ENCODE measurements at places on chromosomes 2 and 18. TPM values are rescaled to one million over a fixed set of nuclear protein-coding genes. Genes with fewer than 3 reads are reported as not detected.

DNA sequence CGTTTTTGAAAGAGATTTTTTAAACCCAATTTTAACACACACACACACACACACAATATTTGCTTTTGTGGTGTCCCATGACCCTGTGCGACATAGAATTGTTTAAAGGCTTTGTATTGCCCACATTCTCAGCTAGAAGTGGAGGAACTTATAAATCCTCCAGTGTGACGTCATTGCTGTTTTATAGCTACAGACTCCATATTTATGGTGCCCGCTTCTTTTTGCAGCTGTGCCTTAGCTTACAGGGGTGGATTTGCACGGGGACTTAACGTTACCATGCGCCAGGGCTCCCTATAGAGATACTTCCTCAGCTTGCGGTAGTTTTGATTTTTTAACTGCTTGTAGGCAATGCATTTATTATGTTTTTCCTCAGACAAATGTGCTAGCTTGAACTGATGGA lies 101.9 kb upstream of the SMIM21 start:
- no peak for DNase-seq

DNA sequence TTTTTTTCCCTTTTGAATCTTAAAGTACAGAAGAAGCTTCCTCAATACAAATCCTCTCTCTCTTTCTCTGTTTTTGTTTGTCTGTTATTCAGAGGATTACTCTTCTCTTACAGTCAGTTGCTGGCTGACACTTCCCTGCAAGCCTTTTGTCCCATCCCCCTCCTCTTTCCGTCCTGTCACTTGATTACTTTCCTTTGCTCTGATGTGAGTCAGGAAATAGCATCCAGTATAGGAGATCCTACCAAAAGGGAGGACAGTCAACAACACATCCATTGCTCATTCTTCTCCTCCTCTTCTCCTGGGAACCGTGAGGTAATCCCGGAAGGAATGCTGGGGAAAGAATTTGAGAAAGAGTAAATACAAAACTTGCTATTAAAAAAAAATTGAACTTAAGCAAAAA lies 79.3 kb upstream of the SCN7A start:
- no peak for DNase-seq

GRCh38 chr2:105812180-105813044 lies 67.7 kb downstream of the NCK2 start:
- no peak for DNase-seq

GRCh38 chr2:157932480-157933159 lies 56.5 kb upstream of the ACVR1 start:
- no peak for DNase-seq

M1AP gene
- total RNA-seq = not detected

NTSR2 gene
- total RNA-seq = not detected

PCARE gene
- total RNA-seq = not detected

LAMA1 gene
- 0.07 TPM for total RNA-seq

- no peak for DNase-seq
Measured at GRCh38 chr2:55844986-55845385, 78.6 kb downstream of the EFEMP1 start.

ABCG5 gene
- total RNA-seq = not detected

GCG gene
- total RNA-seq = not detected

DNA sequence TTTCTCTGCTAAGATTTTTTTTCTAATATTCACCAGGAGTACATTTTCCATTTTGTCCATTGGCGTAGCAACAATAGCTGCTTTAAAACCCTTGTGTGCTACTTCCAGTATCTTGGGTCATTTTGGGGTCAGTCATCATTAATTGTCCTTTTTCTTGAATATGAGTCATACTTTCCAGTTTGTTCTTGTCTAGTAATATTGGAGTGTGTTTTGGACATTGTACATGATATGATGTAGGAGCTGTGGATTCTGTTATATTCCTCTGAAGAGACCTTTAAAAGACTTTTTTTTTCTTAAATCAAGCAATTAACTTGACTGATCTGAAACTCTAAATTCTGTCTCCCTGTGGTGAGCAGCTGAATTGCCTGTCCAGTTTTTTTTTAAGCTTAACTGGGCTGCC lies 40.8 kb downstream of the AGPS start:
- DNase-seq = no peak

DNA sequence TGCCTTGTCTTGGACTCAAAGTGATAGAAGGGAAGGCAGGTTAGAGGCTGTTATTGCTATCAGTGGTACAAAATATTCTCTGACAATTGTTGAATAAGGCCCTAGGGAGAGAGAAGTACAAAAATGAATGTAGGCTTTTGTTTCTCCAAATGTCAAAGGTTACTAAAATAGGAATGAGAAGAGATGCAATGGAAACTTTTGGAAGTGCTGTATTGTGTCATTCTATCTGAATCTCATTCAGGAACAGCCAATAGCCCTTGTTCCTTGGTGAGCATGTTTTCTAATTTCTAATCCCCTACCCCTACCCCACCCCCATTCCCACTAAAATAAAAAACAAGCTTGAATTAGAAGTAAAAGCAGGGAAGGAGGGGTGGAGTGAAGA lies 166.4 kb downstream of the GPD2 start:
- no peak for DNase-seq

- DNase-seq = no peak
Measured at GRCh38 chr18:64562651-64563050, 413.8 kb upstream of the LINC00305 start.

DNA sequence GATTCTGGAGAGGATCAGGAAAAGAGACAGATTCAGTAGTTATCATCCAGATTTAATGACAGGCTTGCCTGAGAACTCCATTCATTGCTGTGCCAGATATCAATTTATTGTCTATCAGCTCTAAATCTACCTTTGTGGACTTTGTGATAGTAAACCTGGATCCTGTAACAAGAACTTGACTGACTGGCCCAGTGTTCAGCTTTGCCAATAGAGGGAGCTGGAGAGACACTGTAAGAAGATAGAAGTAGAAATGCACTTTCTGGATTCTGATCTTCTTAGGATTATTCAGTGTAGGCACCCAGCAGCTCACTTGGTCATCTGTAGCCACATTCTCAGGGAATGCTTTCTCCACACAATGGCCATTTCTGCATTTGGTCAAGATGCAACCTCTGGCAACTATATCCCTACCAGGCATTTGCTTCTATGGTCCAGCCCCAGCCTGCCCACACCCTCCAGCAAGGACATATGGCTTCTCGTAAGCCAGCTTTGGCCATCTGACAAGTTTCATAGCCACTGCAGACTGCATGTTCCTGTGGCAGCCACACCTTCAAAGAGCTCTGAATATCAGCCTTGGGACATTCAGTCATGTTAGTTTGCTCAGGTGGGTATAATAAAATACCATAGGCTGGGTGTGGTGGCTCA lies 6.1 kb upstream of the SERPINB8 start:
- peak; percentile 33 for DNase-seq

ING5 gene
- 25.0 TPM for total RNA-seq

- DNase-seq = no peak
Measured at GRCh38 chr2:185674232-185674631, 64.4 kb upstream of the FSIP2 start.

RAB17 gene
- total RNA-seq = 1.6 TPM

DNA sequence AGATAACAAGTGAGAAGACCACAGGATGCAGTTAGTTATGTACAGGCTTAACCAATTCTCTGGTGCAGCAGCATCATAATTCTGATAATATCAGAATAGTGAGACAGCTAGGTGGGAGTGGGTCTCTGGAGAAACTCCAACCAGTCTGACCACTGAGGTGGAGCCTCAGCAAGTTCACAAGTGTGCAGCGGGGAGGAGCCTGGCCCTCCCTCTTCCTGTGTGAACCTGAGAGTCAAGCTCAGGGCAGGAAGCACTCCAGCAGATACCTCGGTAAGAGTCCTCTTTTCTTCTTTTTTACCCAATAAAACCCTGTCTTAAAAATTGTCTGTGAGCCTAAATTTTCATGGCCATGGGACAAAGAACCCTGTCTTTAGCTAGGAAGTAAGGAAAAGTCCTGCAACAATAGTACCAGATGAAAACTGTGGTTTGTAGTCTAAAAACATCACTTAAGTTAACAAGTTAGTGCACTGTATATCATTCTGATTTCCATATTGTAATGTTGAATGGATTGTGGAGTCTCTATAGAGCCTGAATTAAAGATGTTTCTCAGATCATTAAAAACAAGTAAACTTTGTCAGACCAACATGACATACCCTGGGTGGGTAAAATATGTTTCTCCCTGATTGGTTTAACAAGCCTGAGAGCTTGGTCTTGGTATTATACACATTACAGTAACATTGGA lies 370.8 kb downstream of the TMEM182 start:
- no peak for DNase-seq

- no peak for DNase-seq
Measured at GRCh38 chr2:239668042-239668441, 267.2 kb upstream of the HDAC4 start.

DNA sequence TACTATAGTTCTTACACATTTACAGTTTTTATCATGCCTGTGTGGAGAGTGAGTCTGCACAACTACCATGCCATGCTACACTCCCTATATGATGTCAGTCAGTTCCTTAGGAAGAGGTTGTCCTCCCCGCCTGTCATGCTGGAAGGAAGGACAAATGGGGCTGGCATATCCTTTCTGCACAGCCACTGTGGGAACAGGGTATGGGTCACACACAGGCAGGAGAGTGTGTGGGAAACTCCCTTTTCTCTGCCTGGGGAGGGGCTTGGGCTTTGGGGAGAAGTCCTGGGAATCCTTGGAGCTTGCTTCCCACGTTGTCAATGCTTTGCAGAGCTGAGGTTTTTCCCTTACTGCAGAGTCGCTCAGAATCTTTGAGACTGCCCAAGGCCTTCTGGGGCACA lies 232.1 kb downstream of the PRKCE start:
- DNase-seq = no peak

DSG1 gene
- total RNA-seq = not detected

DNA sequence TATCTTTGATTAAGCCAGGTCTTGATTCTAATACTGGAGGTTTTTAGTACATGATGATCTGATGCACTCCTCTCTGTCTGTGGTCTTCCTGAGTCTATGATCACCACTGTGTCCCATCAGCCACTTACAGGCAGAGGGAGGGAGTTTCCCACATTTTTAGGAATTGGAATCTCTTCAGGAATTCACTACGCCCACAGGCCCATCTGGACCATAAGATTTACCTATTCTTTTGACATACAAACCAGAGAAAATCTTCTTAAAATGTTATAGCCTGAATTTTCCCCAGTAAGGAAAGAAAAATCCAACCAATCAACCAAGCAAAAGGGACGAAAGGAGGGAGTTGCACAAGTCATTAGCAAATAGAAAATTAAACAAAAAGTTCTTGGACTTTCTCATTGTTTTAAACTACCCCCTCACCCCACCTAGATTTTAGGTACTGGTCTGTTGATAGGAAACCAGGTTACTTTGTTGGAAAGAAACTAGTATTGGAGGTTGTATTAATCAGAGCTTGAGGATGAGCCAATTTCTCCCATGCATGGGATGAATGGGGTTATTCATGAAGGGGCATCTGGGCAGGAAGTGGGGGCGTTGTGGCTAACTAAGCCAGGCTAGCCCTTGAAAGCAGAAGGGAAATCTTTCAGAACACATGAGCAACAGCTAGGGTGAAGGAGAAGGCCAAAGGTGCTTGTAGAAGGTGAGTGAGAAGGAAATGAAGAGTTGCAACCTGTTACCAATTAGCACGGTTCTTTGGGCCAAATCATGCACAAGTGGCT lies 328.2 kb upstream of the MEX3C start:
- DNase-seq = no peak

DNA sequence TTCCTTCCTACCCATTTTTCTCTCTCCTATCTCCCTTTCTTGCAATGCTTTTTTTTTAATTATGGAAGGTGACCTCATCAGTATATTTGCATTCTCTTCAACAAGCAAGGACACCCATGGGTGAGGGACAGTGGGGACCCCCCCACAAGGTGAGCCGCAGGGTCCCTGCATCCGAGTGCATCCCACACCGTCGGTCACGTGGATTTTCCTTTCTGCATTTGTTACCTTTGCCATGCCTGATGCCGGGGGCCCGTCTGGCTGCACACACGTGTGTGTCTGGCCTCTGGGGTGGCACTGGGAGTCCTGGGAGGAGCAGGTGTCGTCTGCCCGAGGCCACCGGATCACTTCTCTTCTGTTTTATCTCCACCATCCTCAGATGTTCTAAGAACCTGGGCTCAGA lies 30.1 kb upstream of the SNTG2 start:
- DNase-seq = no peak

DNA sequence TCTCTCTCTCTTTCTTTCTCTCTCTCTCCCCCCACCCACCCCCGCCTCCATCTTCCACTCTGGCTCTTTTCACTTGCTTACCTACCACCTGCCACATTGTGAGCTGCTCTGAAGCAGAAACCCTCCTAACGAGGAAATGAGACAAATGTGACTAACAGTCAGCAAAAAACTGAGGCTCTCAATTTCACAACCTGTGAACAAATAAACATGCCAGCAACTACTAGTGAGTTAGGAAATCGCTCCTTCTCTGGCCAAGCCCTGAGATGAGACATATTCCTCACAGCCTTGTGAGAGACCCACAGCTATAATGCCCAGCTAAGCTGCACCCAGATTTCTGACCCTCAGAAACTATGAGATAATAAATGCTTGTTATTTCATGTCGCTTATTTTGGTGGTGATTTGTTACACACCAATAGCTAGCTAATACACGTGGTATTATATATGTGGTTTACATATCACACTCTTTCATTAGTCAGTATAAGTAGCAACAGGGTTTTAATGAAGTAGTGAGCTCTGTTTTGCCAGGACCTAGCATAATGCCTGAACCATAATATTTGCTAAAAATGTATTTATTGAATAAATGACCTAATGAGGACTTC lies 8.4 kb upstream of the ZNF521 start:
- no peak for DNase-seq

- DNase-seq = no peak
Measured at GRCh38 chr2:113887009-113887792, 2.7 kb upstream of the ACTR3 start.

- DNase-seq = no peak
Measured at GRCh38 chr2:24374301-24374700, 14.0 kb upstream of the ITSN2 start.

OTX1 gene
- 0.33 TPM for total RNA-seq

DPYSL5 gene
- total RNA-seq = not detected

GRCh38 chr2:155643056-155643775 lies 689.3 kb downstream of the NR4A2 start:
- no peak for DNase-seq

DNA sequence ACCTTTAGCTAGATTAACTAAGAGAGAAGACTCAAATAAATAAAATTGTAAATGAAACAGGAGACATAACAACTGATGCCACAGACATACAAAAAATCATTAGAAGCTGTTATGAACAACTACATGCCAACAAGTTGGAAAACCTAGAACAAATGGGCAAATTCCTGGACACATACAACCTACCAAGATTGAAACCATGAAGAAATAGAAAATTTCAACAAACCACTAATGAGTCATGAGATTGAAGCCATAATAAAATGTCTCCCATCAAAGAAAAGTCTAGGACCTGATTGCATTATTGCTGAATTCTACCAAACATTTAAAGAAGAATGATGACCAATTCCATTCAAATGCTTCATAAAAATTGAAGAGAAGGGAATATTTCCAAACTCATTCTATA lies 54.3 kb downstream of the ST3GAL5 start:
- no peak for DNase-seq

GRCh38 chr2:86772611-86773010 lies 18.1 kb downstream of the CD8A start:
- DNase-seq = no peak

- no peak for DNase-seq
Measured at GRCh38 chr2:205696927-205697441, 14.7 kb downstream of the NRP2 start.

GRCh38 chr2:197821550-197822289 lies 17.3 kb downstream of the PLCL1 start:
- DNase-seq = no peak
